ENCODE measurements at places on chromosomes 7 and 10.

- no peak for DNase-seq
These were observed 169.6 kb downstream of the VTI1A start for GRCh38 chr10:112616647-112617046.

- DNase-seq = no peak
These were observed 51.8 kb downstream of the CUX1 start for GRCh38 chr7:101869026-101869900.

- no peak for DNase-seq
These were observed 75.8 kb downstream of the ENO4 start for GRCh38 chr10:116925056-116925455.

GRCh38 chr7:87032604-87033339 lies 26.7 kb downstream of the ELAPOR2 start:
- no peak for DNase-seq

GRCh38 chr10:36675458-36675880 lies 449.9 kb upstream of the ANKRD30A start:
- DNase-seq = no peak

- DNase-seq = no peak
These were observed 7.4 kb upstream of the EEPD1 start for GRCh38 chr7:36145686-36146085.

- DNase-seq = no peak
These were observed 221.3 kb downstream of the PAXIP1 start for GRCh38 chr7:154781369-154782303.

GRCh38 chr7:157682064-157682945 lies 345.5 kb downstream of the DNAJB6 start:
- DNase-seq = no peak

DNA sequence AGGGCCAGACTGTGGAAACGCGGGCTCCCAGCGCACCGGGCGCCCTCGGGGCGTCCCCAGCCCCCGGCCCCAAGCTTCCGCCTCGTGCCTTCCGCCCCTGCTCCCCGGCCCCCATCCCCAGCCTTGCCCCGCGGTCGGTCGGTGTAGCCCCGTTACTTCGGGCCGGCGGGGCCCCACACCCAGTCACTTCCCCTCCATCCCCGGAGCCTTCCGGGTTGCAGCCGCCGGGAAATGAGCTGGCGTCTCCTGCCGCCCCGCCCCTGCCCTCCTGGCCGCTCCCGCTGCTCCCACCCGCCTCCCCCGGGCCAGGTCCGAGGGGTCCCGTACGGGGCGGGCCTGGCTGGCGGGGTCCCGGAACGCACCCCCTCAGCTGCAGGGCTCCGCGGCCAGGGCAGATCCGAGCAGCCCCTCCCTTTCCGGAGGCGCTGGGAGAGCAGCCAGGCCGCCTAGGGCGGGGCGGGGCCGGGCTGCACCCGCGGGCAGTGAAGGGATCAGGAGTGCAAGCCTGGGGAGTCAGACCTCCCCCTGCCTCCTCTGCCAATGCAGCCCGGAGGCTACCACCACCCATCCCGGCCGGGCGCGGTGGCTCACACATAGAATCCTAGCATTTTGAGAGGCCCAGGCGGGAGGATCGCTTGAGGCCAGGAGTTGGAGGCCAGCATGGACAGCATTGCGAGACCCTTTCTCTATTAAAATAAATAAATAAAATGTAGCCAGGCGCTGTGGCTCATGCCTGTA lies 709 bp downstream of the ARPC1B start:
- no peak for DNase-seq

DNA sequence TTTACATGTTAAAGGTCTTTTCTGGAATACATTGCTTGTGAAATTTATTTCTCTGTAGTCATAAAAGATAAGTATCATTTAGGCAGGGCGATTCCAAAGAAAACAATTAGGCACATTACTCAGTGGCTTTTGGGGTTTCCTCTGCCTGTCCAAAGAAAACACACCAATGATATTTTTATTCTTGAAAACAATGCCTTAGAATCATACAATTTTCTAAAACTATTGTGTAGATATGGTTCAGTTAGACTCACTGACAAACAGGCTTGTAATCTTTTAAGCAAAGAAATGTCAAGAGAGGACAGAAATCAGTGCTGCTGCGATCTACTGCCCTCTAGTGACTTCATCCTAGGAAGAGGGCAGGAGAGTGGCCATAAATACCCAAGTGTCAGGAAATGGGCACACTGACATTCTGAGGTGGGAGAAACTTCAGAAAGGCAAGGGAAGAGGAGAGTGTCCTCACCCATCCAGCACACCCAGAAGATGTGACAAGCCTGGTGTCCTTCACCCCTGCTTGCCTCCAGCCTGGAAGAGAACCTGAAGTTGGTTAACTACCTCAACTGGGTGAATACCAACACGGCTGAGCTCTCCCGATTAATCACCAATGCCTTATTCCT lies 120.5 kb downstream of the GALNT11 start:
- no peak for DNase-seq

- DNase-seq = peak; percentile 28
These were observed 7.3 kb downstream of the LRRN3 start for GRCh38 chr7:111098011-111098925.

DNA sequence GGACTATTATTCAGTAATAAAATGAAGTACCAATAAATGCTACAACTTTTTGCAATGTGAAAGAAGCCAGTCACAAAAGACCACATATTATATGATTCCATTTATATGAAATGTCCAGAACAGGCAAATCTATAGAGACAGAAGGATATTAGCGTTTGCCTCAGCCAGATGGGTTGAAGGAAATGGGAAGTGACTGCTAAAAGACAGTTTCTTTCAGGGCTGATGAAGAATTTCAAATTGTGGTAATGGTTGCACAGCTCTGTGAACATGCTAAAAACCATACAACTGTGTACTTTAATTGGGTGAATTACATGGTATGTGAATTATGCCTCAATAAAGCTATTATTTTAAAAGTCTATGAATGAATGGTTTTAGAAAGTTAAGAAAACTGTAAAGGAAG lies 23.9 kb upstream of the REEP3 start:
- DNase-seq = no peak

GRCh38 chr7:138212314-138212713 lies 136.1 kb downstream of the AKR1D1 start:
- no peak for DNase-seq

DNA sequence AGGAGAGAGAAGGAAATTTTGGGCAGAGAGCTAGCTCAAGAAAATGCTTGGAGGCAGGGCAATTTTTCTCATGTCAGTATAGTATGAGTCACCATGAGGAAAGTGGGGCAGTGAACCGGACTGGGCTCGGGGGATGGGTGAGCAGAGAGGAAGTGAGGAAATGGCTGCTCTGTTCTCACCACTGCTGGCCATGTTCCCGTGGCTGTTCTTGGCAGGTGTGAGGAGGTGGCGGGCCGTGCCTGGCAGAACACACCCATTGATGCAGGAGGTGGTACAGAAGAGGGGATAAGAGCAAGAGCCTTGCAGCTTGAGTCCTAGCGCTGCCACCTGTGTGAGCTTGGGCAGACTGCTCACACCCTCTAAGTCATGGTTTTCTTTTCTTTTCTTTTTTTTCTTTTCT lies 304.4 kb upstream of the LYZL1 start:
- DNase-seq = no peak

DNA sequence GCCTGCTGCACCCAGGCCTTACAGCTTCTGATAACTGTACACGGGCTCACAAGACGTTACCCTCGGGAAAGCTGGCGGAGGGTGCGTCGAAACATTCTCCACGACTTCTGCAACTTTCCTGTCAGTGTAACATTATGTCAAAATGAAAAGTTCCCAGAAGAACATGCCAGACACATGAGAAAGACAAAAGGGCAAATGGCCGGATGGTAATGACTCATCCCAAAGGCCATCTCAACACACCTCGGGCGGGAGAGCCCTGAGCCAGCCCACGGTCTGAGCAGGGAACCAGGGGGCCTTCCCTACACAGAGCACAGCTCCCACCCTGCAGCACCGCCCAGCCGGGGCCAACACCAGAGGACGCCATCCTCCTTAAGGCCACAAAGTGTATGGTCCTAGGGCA lies 118.7 kb downstream of the MAD1L1 start:
- DNase-seq = no peak

GRCh38 chr10:132056663-132057062 lies 9.1 kb upstream of the JAKMIP3 start:
- no peak for DNase-seq

GRCh38 chr7:111266613-111267012 lies 175.7 kb downstream of the LRRN3 start:
- no peak for DNase-seq

GRCh38 chr7:78234634-78235033 lies 436.1 kb downstream of the PHTF2 start:
- no peak for DNase-seq

DNA sequence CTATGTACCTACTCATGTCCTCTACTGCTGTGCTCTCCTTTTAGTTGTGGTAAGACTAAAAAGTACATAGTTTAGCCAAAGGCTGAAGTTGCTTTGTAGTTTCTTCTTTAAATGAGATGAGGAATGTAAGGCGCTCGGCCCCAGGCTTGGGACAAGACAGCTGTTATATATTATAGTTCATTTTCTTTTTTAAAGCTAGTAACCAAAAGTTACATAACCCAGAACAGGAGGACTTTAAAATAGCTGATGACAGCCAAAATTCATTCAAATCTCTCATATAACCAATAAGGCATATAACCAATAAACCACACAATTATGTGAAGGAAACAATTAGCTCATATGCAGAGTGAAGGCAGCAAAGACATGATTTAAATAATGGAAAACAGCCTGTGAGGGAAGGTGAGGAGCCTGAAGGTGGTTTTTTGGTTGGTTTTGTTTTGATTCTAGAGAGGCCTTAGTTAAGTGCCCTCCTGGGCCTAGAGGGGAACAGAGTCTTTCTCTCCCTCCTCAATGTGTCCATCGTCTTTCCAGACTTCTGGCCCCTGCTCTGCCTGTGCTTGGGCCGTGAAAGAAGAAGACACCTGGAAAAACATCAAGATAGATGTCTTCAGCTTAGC lies 35.8 kb downstream of the SLC26A4 start:
- DNase-seq = no peak

- DNase-seq = no peak
These were observed 18.2 kb downstream of the WAC start for GRCh38 chr10:28551086-28551485.

- no peak for DNase-seq
These were observed 33.1 kb upstream of the EFCAB10 start for GRCh38 chr7:105614341-105614840.

DNA sequence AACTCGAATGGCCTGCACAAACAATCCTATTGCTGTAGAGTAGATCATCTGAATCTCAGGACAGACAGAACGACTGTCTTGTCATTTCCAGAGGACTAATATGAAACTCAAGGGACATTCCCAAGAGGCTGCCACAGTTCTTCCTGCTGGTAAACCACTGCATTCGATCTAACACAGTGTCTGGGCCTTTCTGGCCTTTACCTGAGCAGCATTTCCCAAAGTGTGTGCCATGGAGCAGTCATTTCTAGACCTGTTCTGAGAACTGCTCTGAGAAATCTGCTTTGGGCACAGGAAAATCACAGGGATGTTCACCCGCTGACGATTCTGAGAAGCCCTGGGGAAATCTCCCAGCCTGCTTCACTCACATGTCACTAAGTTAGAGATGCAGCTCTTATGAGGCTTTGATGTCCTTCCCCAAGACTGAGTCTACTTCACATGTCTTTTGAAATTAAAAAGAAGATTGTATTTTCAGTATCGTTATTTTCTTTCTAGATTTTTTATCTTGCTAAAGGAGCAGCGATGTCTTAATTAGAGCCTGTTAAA lies 18.4 kb downstream of the GPNMB start:
- no peak for DNase-seq

DNA sequence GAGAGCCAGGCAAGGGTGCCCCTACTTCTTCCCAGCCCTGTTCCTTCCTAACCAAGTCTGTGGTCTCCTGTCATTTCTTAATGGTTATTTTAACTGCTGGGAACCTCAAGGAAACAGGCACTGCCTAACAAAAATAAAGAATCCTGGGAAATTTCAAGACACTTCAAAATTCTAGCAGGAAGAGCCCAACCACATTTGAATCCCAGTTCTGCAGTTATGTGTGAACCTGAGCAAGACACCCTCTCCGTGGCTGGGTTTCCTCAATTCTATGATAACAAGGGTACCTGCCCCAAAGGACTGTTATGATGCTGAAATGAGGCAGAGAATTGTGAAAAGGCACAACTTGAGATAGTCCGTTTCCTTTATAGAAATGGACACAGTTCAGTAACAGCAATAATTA lies 36.2 kb upstream of the DUSP5 start:
- no peak for DNase-seq

GRCh38 chr7:136275794-136276193 lies 298.6 kb upstream of the MTPN start:
- no peak for DNase-seq

GRCh38 chr7:96832092-96832662 lies 122.5 kb upstream of the SEM1 start:
- DNase-seq = no peak

GRCh38 chr7:157660971-157661610 lies 324.3 kb downstream of the DNAJB6 start:
- DNase-seq = no peak

DNA sequence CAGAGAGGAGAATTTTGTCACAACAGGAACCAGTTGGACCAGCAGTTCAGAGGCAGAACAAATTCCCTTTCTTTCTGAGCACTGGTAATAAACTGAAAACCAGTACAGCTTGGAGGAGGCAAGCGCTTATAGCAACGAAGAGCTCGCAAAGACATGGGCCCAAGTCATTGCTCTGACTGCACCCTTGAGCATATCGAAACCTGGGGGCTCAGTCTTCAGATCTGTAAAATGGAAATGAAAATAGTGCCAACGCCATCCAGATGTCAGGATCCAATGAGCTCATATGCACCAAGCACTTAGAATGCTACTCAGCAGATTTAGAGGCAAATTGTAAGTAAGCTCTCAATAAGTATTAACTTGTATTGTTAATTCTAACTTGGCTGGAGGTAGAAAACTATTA lies 14.4 kb upstream of the CALU start:
- DNase-seq = no peak

GRCh38 chr10:6296828-6297251 lies 94.1 kb downstream of the PFKFB3 start:
- no peak for DNase-seq

DNA sequence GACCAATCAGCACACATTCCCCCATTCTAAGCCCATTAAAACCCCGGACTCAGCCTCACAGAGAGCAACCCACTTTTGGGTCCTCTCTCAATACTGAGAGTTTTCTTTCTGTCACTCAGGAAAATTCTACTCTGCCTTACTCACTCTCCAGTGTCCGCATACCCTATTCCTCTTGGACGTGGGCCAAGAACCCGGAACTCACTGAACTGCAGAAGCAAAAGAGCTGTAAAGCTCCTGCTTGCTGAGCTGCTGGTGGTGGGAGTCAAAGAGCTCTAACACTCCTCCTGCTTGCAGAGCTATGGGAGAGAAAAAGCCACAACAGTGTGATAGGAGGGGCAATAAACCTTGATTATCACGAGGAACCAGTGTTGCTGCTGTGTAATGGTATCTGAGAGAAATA lies 386.9 kb downstream of the POM121L12 start:
- no peak for DNase-seq

- no peak for DNase-seq
These were observed 990 bp downstream of the CALML3 start for GRCh38 chr10:5525561-5526341.

- DNase-seq = no peak
These were observed 29.4 kb upstream of the RAB18 start for GRCh38 chr10:27474741-27475140.

All from activated CD8-positive, alpha-beta memory T cell treated with anti-CD3 and anti-CD28 coated beads for 1 hour (primary cell).